A549 treated with RU486 at 1 μM for 4 hours (cell line): ENCODE measurements at places on chromosomes 4 and X. TPM values are rescaled to one million over a fixed set of nuclear protein-coding genes. Genes with fewer than 3 reads are reported as not detected.

Gene AFF2
- total RNA-seq = not detected in 5 replicates

Gene HEPH
- total RNA-seq = not detected in 5 replicates

Gene KLHL13
- total RNA-seq = 0.29 to 0.96 TPM (median 0.38 TPM) in 5 replicates

Gene MGST2
- total RNA-seq = 47.2 to 65.3 TPM (median 52.3 TPM) in 5 replicates

Gene ART3
- total RNA-seq = not detected in 5 replicates

Gene TBC1D8B
- total RNA-seq = 0.38 to 1.5 TPM (median 1.3 TPM) in 5 replicates

Gene FGFBP2
- not detected in 5 replicates for total RNA-seq

Gene BEX1
- total RNA-seq = not detected in 5 replicates

Gene RRAGB
- total RNA-seq = 10.8 to 13.0 TPM (median 12.0 TPM) in 5 replicates

Gene CLGN
- total RNA-seq = 3.8 to 7.0 TPM (median 5.6 TPM) in 5 replicates

Gene TMPRSS11F
- total RNA-seq = not detected in 5 replicates

Gene ARX
- 0.22 to 0.41 TPM (median 0.37 TPM) in 5 replicates for total RNA-seq

Gene PDE6B
- total RNA-seq = not detected in 5 replicates

Gene GAGE1
- not detected in 5 replicates for total RNA-seq

Gene QDPR
- 44.8 to 54.4 TPM (median 50.6 TPM) in 5 replicates for total RNA-seq

Gene MSANTD1
- total RNA-seq = 0.05 to 0.21 TPM (median 0.13 TPM) in 5 replicates

Gene IRS4
- 0.03 to 0.05 TPM in 2 of 5 replicates, not detected in the others for total RNA-seq

Gene MAP3K15
- total RNA-seq = 1.4 to 2.1 TPM (median 1.7 TPM) in 5 replicates

Gene AREG
- 58.8 to 96.5 TPM (median 83.1 TPM) in 5 replicates for total RNA-seq

Gene GRID2
- not detected in 5 replicates for total RNA-seq

Gene ASB9
- 19.5 to 25.1 TPM (median 20.8 TPM) in 5 replicates for total RNA-seq

Gene ASMTL
- total RNA-seq = 17.1 to 20.1 TPM (median 18.2 TPM) in 5 replicates

Gene HTR2C
- total RNA-seq = not detected in 5 replicates

Gene CCDC110
- not detected in 5 replicates for total RNA-seq

Gene WDR45
- total RNA-seq = 50.4 to 59.4 TPM (median 54.7 TPM) in 5 replicates

Gene HS3ST1
- total RNA-seq = 0.33 to 0.67 TPM (median 0.42 TPM) in 5 replicates

Gene LUZP4
- 0.08 TPM in 1 of 5 replicates, not detected in the others for total RNA-seq

Gene DMD
- total RNA-seq = 0.14 TPM in 1 of 5 replicates, not detected in the others

Gene LPAR4
- not detected in 5 replicates for total RNA-seq

Gene STAP1
- not detected in 5 replicates for total RNA-seq

Gene SYTL4
- total RNA-seq = 1.9 to 2.6 TPM (median 2.2 TPM) in 5 replicates

Gene CTAG1B
- total RNA-seq = not detected in 5 replicates
